Mesenteric fat pad (tissue), 1 donor: ENCODE measurements at places on chromosomes 6 and 20. TPM values are rescaled to one million over a fixed set of nuclear protein-coding genes. Genes with fewer than 3 reads are reported as not detected.

DNA sequence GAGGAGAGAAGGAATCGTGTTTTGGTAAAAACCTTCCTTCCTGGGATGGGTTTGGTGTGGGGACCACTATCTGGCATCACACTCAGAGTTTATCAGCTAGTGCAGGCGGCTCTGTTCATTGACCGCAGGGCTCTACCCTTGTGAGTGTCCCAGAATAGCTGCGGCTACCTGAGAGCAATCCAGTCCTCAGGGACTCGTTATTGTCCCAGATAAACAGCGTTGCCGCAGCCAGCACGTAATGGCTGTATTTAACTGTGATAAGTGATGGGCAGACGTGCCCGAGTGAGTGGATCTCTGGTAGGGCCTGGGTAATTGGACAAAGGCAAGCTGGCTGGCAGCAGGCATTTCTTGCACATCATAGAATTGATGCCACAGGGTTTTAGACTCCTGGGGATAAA, 163.3 kb downstream of the SOBP start:
- DNase-seq: no peak

- no peak for DNase-seq
Observed at GRCh38 chr20:38751360-38751976, 3.2 kb downstream of the ACTR5 start.

- DNase-seq: no peak
Observed at GRCh38 chr6:5280920-5281319, 19.6 kb downstream of the FARS2 start.

GRCh38 chr6:124200661-124201060, 397.0 kb downstream of the NKAIN2 start:
- DNase-seq: no peak

Gene PEX3
- total RNA-seq: 15.4 TPM

Gene SLC22A23
- 23.8 TPM for total RNA-seq

Gene PM20D2
- total RNA-seq: 3.9 TPM

Gene FAXC
- total RNA-seq: not detected

DNA sequence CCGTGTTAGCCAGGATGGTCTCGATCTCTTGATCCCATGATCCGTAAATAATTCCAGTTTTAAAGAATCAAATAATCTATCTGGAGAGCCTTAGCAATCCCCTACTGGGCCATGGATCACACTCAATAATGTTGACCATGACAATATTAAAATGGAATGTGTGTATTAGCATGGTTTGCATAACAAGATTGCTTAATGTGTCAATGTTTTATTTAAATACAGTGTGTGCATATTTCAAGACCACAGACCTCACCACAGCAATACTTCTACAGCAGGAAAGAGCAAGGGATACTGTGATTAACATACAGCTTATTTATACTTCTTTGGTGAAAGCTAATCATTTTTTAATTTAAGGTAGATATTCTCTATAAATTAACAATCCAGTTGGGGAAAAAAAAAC, 470.4 kb downstream of the TFAP2B start:
- no peak for DNase-seq

- no peak for DNase-seq
Observed at GRCh38 chr6:139392794-139393193, 18.3 kb upstream of the CITED2 start.

DNA sequence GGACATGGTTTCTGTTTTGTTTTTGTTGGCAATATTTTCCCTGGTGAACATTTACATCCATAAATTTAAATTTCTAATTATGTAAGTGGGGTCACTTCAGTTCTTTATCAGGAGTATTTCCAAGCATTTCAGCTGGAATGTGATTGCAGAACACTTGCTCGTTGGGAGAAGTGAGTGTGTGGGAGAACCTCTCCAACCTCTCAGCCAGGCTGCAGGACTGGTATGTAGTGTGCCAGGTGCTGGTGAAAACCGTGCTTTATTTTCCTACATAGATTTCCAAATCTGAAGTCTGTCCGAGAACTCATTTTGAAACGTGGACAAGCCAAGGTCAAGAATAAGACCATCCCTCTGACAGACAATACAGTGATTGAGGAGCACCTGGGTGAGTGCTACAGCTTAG, 6.3 kb downstream of the RPL7L1 start:
- DNase-seq: no peak

GRCh38 chr6:128246472-128247260, 273.7 kb downstream of the PTPRK start:
- no peak for DNase-seq

DNA sequence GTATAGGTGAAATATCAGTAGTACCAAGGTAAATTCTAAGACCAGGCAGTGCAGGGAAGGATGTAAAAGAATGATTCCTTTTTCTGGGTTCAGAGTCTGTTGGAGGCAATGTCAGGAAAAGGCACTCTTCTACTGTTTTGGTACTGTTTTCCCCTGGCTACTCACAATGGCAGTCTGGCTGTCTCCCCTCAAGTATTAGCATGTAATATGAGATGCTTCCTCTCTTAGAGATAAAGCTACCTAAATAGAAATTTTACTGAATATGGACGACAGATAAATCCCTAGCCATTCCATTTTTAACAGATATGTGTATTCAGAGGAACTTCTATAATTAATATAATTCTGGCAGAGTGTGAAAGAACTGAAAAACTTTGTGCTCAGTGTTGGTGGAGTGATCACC, 3.5 kb downstream of the RNF8 start:
- no peak for DNase-seq

- DNase-seq: no peak
Observed at GRCh38 chr6:144305985-144306384, 20.9 kb downstream of the UTRN start.

Gene NKAIN4
- not detected for total RNA-seq
